Temporal lobe (tissue), 4 donors: ENCODE measurements at places on chromosomes 1 and 21. TPM values are rescaled to one million over a fixed set of nuclear protein-coding genes. Genes with fewer than 3 reads are reported as not detected.

Gene LCE1F
- not detected for total RNA-seq

Gene SPRR1A
- not detected for total RNA-seq

Gene PDC
- total RNA-seq, result not detected

Gene KCNJ15
- total RNA-seq, result not detected

Gene FOXD2
- 0.25 TPM for total RNA-seq

Gene TOR1AIP2
- 32.9 TPM for total RNA-seq

Gene CYP4A22
- not detected for total RNA-seq

Gene AMIGO1
- total RNA-seq, result 11.1 TPM
